ENCODE measurements at places on chromosomes 3 and 15.

- no peak for DNase-seq
These were observed 20.9 kb downstream of the PIK3R4 start for GRCh38 chr3:130725746-130726145.

GRCh38 chr3:145313751-145314150, 847.2 kb downstream of the PLOD2 start:
- DNase-seq, result no peak

DNA sequence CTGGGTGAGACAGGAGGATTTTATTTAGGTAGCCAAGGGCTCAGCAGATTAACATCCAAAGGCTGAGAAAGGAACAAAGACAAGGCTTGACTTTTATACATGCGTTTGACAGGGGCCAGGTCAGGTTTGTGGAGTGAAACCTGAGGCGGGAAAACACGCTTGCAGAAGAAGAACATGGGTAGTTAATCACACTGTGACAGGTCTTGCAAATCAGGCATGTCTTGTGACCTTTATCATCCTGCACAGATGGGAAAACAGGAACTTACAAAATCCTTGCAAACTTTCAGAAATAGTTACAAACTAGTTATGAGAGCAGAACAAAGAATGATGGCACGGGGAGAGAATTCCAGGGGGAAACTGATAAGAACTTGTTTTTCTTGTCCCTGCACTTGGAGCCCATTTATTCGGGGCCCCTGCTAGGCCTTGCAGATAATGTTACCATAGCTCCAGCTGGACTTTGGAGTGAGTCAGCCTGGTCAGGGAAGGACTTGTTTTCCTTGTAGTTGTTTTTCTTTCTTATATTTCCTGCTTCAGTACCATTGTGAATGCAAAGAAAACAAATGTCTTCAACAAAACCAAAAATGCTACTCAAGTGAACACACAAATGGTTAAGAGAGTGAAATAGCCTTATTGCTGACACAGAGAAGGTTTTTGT, 965.9 kb upstream of the ROBO1 start:
- DNase-seq, result no peak

GRCh38 chr3:22157848-22158247, 406.8 kb upstream of the ZNF385D start:
- DNase-seq, result no peak

GRCh38 chr3:155086051-155086450, 5.9 kb downstream of the MME start:
- no peak for DNase-seq

DNA sequence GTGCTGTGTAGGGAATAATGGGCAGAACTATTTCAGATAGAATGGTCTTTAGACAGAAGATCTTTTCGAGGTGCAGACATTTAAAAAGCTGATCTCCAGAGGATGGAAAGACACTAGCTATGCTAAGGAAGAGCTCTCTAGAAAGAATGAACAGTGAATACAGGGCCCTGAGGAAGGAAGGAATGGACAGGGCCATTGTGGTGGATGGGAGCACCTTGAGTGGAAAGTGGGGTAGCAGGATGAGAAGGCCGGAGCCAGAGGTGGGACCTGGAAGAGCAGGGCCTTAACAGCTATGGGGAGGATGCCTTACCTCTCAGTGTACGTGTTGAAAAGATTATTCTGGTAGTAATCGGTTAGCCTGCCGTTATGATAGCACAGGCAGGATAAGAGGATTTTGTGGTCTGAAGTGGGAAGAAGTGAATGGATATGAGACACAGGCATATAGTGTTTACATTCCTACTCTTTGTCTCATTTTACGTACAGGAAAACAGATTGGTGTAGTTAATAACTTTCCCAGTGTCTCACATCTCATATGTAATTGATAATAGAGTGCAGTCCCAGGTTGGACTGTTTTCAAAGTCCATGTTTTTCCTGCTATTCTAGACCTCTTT, 172.4 kb downstream of the KLHL25 start:
- DNase-seq, result no peak

- DNase-seq, result no peak
These were observed 95.5 kb downstream of the TFDP2 start for GRCh38 chr3:142053835-142054234.

- no peak for DNase-seq
These were observed 74.5 kb downstream of the PPCDC start for GRCh38 chr15:75097939-75098338.

DNA sequence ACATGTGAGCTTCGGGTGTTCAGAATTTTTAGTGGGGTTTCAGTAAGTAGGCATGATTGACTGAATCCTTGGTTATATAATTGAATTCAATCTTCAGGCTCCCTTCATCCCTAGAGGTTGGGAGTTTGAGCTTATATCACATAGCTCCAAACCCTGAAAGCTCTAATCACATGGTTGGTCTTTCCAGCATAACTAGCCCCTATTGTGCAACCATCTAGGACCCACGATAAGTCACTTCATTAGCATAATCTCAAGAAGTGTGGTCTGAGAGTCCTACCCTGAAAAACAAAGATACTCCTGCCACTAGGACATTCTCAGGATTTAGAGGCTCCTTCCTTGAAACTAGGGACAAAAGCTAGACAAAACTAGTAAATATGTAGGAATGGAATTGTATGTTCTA, 348.9 kb upstream of the CBLB start:
- no peak for DNase-seq

DNA sequence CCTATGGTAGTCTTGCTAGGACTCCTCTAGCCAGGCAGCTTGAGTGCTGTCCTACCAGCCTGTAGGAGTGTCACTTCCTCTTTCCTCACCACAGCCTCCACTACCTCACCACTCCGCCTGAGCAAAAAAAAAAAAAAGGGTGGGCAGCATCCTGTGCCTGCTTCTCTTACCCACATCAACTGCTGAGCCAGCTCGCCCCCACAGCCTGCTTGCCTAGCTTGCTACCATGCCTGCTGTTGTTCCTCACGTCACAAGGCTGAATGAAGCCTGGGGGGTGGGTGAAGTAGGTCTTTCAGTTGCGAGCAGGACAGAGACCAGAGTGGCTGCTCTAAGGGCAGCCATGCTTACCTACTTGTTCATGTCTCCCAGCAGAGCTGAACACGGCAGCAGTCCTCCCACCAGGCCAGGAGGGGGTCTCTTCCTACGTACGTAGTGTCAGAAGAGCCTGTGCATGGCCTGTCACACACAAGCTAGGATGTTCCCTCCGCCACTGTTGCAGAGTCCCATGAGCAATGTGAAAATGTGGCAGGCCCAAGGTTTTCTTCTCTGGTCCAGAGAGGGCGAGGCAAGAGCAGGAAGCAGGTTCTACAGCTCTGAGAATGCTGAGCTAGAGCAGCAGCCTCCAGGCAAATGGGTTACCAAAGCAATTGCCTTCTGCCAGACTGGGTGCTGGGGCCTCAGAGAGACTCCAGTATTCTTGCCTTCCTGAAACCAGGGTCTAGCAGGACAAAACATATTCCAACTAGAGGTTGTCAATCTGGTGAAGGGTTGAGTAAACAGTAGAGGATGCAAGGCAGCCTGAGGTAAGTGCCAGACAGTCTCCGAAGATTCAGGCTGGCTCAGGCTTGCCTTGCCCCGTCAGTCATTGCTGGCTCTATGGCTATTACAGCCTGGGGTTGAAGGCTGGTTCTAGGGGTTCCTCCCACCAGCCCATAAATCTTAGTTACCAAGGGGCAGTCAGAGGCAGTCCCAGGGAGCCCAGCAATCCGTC, 8.1 kb downstream of the PPM1M start:
- no peak for DNase-seq

Data from NCI-H1417 treated with DMSO at 0.1 percent for 48 hours (cell line).